Adrenal gland (tissue), 19 donors: ENCODE measurements at places on chromosomes 6 and 20. TPM values are rescaled to one million over a fixed set of nuclear protein-coding genes. Genes with fewer than 3 reads are reported as not detected.

DNA sequence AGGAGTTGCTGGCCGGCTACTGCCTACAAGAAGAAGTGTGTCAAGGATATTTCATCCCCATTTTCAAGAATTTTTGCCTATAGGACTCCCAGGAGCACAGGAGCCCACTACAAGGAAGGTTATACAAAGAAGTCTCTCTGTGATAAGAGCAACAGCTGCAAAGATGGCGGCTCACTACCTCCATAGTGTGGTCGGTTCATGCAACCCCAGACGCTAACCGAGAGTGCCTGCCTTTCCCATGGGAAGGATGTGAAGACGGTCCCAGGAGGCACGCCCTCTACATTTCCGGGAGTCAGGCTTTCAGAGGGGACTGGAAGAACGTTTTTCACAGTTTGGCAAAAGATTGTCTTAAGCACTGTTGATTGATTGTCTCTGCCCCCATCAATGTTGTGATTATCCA lies 816.3 kb downstream of the QKI start:
- no peaks in the 10 kb centered on the region for H3K27me3 ChIP-seq
- no peak for DNase-seq
- H3K27ac ChIP-seq = no peak overlapping the region
- H3K4me1 ChIP-seq = no peaks in the 10 kb centered on the region
- H3K4me3 ChIP-seq = no peak overlapping the region

GRCh38 chr6:35262596-35262995 lies 3.1 kb downstream of the ZNF76 start:
- DNase-seq = no peak
- peaks cover 6% of the 10 kb centered on the region for H3K4me1 ChIP-seq
- no peaks in the 10 kb centered on the region for H3K36me3 ChIP-seq
- H3K27me3 ChIP-seq = no peaks in the 10 kb centered on the region
- no peak overlapping the region for H3K27ac ChIP-seq

Gene OR12D3
- not detected for total RNA-seq

- no peak overlapping the region for H3K27ac ChIP-seq
- no peaks in the 10 kb centered on the region for H3K27me3 ChIP-seq
- H3K4me1 ChIP-seq = peaks cover 6% of the 10 kb centered on the region
- DNase-seq = no peak
- no peaks in the 10 kb centered on the region for H3K36me3 ChIP-seq
Observed at GRCh38 chr20:20737158-20737557, 24.7 kb upstream of the RALGAPA2 start.

Gene MTFR2
- total RNA-seq = 0.72 TPM

Gene SENP6
- total RNA-seq = 68.6 TPM

GRCh38 chr20:2596673-2597279 lies 55.7 kb upstream of the NOP56 start:
- DNase-seq = no peak
- H3K4me1 ChIP-seq = no peaks in the 10 kb centered on the region
- no peaks in the 10 kb centered on the region for H3K36me3 ChIP-seq
- no peak overlapping the region for H3K4me3 ChIP-seq
- no peak overlapping the region for H3K27ac ChIP-seq

DNA sequence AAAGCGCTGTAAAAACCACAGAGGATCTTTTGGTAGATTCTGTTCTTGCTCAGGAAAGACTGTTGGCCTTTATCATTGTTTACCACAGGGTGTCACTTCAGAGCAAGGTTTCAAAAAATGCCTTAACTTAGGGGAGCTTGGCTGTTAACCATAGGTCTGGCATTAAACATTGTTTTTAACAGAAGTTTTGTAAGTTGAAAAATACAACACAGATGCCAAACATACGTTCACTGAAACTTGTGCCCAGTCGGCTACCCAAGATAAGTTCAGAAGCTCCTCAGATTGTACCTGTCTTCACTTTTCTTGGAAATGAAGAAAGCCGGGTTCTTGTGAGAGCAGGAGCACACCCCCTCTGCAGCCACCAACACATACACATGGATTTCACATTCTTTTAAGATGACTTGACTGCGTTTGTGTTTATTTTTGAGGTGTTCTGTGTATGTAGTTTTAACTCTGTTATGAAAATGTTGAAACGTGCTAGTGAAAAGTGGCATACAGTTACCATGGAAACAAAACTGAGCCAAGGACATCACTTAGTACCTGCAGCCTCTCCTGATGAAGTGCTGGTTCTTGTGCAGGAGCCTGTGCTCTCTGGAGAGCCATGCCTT lies 64.9 kb downstream of the SYCP2L start:
- DNase-seq = no peak
- no peak overlapping the region for H3K4me3 ChIP-seq
- no peak overlapping the region for H3K27ac ChIP-seq
- H3K27me3 ChIP-seq = no peaks in the 10 kb centered on the region
- H3K36me3 ChIP-seq = no peaks in the 10 kb centered on the region

Gene CAGE1
- not detected for total RNA-seq

Gene DNAJC5
- 76.7 TPM for total RNA-seq

DNA sequence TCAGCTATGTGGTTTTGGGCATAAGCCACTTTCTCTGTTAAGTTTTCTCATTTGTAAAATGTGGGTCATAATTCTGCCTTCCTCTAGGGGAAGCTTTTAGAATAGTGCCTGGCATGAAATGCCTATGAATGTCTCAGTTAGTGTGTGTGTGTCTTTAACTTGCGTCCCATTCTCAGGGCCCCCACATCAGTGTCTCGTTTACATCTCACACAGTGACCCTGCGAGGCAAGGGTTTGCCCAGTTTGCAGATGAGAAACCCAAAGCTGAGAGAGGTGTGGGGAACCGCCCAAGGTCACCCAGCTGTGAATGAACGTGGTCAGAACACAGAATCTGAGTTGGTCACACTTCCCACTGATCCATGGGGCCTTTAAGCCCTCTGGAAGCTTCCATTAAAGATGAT lies 14.1 kb downstream of the DYNLRB1 start:
- peaks cover 27% of the 10 kb centered on the region for H3K4me1 ChIP-seq
- no peak overlapping the region for H3K27ac ChIP-seq
- H3K27me3 ChIP-seq = no peaks in the 10 kb centered on the region
- peaks cover 66% of the 10 kb centered on the region for H3K36me3 ChIP-seq

Gene KHDRBS2
- total RNA-seq = 4.0 TPM
